ENCODE measurements at places on chromosomes 16 and 17.

DNA sequence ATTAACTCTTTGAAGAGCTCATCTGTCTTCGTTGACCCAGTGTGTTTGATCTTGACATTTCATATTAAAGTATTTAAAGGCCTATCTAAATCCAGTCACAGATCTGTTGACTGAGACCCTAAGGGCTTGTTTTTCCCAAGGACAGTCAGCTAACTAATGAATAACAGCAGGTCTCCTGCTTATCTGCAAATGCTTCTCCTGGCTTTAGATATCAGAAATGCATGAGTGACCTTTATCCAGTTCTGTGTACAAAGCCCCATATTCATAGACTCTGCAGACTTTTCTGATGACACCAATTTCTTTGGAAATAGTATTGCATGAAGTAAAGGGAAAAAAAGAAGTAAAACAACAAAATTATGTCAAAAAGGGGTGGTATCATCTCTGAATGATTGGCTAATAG lies 70.3 kb downstream of the YPEL2 start:
- no peak for DNase-seq

GRCh38 chr16:1245452-1246020 lies 5.0 kb downstream of the TPSAB1 start:
- no peak for DNase-seq

DNA sequence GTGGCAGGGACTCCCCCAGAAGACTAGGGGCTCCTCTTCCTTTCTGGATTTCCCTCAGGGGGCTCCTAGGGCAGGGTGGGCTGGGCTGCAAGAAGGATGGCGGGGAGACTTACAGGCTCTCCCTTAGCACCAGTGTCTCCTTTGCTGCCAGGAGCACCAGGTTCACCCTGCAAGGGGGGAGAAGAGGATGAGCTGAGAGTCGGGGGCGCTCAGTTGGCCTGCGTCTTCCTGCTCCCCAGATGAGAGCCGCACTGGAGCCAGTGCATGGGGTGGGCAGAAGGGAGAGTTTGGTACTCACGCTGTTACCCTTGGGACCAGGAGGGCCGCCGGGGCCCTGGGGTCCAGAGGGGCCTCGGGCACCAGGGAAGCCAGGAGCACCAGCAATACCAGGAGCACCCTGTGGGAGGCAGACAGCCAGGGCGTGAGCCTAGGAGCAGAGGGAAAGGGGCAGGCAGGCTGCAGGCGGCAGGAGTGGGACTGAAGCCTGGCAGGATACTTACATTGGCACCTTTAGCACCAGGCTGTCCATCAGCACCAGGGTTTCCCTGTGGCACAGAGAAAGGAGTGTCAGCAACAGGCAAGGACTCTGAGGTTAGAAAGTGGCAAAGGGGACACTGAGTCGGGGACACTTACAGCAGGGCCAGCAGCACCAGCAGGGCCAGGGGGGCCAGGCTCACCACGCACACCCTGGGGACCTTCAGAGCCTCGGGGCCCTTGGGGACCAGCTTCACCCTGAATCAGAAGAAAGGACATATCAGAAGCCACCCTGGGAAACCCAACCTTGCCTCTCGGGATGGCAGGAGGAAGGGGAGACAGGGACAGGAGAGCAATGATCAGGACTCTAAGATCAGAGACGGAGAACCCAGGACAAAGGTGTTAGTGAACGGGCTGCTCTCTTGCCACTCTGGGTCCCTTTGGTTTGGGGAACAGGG lies 6.2 kb downstream of the COL1A1 start:
- DNase-seq: no peak

DNA sequence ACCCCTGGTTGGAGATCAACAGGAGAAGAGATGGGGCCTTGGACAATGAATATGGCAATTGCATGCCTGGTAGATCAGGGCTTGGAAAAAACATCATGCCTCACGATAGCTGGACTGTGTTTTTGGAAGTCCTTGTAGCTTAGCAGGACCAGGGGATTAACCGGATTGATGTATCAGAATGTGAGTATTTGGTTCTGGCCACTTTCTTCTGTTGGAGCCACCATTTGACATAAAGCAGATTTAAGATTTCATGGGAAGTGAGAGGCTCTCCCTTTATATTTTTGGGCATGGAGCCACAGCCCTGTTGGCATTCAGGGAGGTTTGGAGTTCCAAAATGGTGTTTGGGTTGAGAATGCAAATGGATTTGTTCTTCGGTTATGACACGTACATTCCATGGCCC lies 424.7 kb upstream of the MAF start:
- no peak for DNase-seq

DNA sequence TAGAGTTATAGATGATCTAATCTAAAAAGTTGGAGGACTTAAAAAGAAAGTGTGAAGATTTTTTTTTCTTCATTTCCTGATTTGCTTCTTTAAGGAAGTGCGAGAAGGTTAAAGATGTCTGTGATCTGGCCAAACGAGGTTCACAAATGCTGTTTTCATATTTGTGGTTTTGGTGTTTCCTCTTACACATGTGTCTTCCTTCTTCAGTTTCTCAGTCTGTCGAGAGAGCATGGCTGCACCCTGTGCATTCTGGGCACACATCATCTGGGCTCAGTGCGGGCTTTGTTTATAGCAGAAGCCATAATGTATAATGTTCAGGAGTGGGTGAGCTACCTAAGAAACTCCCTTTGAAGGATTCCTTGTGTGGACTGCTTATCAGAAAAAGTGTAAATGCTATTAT lies 260.4 kb upstream of the TBX2 start:
- no peak for DNase-seq

GRCh38 chr17:72900654-72900971 lies 191.9 kb downstream of the SLC39A11 start:
- no peak for DNase-seq

GRCh38 chr17:77527836-77528505 lies 387.2 kb downstream of the SEC14L1 start:
- DNase-seq: no peak

- no peak for DNase-seq
These were observed 684 bp upstream of the CWC25 start for GRCh38 chr17:38825762-38826247.

GRCh38 chr16:84661418-84662060 lies 13.2 kb downstream of the KLHL36 start:
- no peak for DNase-seq

- DNase-seq: no peak
These were observed 400 bp downstream of the HCFC1R1 start for GRCh38 chr16:3023415-3023668.

DNA sequence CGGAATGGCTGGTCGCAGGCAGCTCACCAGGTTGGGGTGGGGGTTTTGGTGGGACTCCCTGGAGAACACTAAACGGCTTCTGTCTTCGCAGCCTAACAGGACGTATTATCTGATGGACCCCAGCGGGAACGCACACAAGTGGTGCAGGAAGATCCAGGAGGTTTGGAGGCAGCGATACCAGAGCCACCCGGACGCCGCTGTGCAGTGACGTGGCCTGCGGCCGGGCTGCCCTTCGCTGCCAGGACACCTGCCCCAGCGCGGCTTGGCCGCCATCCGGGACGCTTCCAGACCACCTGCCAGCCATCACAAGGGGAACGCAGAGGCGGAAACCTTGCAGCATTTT lies 59.7 kb downstream of the PDPK1 start:
- no peak for DNase-seq

GRCh38 chr17:42040818-42041217 lies 9.6 kb downstream of the C17orf113 start:
- DNase-seq: no peak

GRCh38 chr17:4947411-4948165 lies 742 bp downstream of the PFN1 start:
- DNase-seq: no peak

DNA sequence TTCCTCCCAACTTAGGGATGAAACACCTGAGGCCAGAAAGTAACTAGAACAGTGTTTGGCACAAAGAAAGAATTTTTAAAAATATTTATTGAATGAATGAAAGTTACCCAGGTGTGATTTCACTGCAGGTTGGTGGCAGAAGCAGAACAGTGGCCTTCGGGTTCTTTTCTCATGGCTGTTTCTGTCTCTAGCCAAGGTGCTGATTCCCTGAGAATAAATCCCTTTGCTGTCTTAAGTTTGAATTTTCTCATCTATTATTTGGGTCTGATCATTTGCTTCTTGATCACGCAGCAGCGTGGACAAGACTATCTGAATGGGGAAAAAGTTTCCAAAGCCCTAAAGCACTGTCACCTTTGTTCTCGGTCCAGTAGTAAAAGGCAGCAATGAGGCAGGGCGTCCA lies 73.1 kb upstream of the KIFC3 start:
- DNase-seq: no peak

GRCh38 chr16:50645563-50646220 lies 35.4 kb downstream of the SNX20 start:
- no peak for DNase-seq

GRCh38 chr17:17921192-17922069 lies 50.8 kb downstream of the TOM1L2 start:
- no peak for DNase-seq

- DNase-seq: no peak
These were observed 416.7 kb downstream of the WWOX start for GRCh38 chr16:78516006-78516736.

GRCh38 chr16:4944333-4945281 lies 7.7 kb upstream of the PPL start:
- no peak for DNase-seq

DNA sequence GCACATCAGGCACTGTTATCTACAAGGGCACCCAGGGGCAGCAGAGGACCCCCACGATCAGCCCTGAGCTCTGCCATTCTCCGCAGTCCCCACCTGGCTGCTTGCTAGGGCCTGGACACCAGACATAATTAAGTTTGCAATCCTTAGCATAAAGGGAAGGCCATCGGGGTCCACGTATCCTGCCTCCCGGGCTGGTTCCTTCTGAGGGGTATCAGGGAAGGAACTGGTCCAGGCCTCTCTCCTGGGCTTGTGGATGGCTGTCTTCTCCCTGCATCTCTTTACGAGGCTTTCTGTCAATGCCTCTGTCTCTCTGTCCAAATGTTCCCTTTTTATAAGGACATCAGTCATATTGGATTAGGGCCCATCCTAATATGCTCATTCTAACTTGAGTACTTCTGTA lies 77.8 kb downstream of the CYLD start:
- no peak for DNase-seq

Measured in stimulated activated CD8-positive, alpha-beta memory T cell treated with anti-CD3 and anti-CD28 coated beads, Interleukin-7, amount 100 ng/mL, for 48 hours (primary cell).